Transverse colon (tissue), 4 donors: ENCODE measurements at places on chromosomes 11 and 22. TPM values are rescaled to one million over a fixed set of nuclear protein-coding genes. Genes with fewer than 3 reads are reported as not detected.

DNA sequence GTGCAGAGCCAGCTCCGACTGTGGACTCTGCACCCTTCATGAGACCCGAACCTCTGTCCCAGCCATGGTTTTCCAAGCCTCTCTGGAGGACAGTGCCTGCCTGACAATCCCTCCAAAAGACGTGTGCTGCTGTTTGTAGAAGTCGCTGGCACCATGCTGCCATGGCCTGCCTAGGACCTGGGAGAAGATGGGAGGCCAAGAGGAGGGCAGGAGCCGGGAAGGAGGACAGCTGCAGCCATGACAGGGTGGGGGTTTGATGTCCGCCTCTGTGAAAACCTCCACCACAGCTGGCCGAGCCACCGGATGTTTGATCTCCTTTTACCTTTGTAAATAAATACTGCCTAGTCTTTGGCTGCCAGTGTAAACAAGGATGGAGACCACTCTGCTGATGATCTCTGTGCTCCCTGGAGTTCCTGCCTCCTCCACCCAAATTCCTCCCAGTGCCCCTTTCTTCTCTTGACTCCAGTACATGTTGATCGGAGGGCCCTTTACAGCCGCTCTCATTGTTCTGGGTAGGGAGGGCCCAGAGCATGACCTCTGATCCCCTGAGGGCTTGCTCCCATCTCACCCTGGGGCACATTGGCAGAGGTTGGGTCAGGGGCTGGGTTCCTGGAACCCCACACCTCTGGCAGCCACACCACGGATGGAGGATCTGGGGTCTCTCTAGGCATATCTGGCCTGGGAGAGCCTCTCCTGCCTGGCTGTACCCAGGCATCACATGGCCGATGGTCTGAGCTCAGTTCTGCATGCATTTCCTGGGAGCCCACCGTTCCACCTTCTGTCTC is 66.9 kb downstream of the BCR start:
- DNase-seq = no peak

DNA sequence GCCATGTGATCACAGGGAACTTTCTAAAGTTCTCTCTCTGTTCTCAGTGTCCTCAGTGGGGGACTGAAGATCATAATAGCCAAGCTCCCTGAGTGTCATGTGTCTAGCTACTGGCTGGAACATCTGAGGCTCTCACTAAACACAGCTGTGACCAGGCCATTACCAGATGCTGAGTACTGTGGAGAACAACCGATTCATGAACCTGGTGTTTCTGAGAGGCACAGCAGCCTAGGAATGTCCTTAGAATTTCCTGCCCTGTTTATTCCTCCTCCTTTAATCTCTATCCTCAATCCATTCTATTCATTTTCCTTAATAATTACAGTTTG is 93.0 kb downstream of the ME3 start:
- no peak for DNase-seq

DNA sequence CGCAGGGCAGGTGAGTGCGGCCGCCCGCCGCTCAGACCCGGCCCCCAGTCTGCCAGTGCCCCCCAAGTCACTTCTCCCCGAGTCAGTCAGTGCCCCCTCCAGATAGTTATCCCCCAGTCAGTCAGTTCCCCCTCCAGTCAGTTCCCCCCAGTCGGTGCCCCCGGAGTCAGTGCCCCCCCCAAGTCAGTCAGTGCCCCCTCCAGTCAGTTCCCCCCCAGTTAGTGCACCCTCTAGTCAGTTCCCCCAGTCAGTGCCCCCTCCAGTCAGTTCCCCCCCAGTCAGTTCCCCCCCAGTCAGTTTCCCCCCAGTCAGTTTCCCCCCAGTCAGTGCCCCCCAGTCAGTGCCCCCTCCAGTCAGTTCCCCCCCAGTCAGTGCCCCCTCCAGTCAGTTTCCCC is 411 bp downstream of the PPP6R2 start:
- no peak for DNase-seq

- DNase-seq = no peak
Observed at GRCh38 chr11:121029813-121030445, 6.0 kb downstream of the TBCEL start.

- no peak for DNase-seq
Observed at GRCh38 chr11:61513143-61513765, 4.7 kb downstream of the LRRC10B start.

- DNase-seq = no peak
Observed at GRCh38 chr22:31211482-31211861, 626 bp upstream of the LIMK2 start.

DNA sequence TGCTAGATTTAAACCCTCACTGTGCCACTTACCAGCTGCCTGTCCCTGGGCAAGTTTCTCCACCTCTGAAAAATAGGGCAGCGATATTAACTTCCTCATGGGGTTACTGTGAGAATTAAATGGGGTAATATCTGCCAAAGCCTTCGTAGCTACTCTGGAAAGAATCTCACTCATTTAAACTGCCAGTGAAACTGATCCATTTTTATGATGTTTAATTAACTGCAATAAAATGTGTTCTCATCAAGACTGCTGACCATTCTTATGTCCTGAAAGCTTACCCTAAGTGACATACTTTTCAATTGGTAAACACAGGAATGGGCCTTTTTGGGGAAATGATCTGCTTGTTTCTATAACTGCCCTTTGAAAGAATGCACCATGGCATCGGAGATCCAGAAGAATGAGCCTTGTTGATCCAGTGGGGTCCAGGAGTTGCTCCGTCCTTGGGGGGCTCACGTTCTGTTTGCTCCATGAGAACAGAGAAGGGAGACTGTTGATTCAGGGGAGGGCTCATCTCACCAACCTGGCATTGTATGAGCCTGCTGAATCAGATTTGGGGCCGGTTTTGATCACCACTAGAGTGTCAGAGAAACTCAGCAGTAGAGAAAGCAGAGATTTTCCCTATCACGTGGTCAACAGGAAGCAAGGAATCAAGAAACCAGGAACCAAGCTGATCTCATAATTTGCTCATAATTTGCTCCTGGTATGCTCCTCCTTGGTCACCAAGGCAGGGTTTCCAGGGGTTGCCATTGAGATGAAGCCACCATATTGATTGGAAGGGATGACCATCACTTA is 7.0 kb upstream of the CCDC86 start:
- no peak for DNase-seq

- peak; percentile 86 for DNase-seq
Observed at GRCh38 chr11:46826310-46827044, 19.6 kb downstream of the CKAP5 start.

DNA sequence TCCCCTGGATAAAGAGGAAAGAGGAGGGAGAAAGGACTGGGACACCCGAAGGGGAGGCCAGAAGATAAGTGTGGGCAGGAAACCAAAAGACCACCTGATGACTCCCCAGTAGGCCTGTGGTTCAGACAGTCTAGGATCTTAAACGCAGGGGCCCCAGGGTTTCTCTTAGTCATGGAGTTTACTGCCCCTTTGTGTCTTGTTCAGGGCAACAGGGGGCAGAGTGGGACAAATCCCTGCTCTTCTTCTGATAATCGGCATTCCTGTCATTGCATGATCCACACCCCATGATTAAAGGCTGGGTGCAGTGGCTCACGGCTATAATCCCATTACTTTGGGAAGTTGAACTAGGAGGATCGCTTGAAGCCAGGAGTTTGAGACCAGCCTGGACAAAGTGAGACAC is 4.7 kb upstream of the TMPRSS13 start:
- no peak for DNase-seq

DNA sequence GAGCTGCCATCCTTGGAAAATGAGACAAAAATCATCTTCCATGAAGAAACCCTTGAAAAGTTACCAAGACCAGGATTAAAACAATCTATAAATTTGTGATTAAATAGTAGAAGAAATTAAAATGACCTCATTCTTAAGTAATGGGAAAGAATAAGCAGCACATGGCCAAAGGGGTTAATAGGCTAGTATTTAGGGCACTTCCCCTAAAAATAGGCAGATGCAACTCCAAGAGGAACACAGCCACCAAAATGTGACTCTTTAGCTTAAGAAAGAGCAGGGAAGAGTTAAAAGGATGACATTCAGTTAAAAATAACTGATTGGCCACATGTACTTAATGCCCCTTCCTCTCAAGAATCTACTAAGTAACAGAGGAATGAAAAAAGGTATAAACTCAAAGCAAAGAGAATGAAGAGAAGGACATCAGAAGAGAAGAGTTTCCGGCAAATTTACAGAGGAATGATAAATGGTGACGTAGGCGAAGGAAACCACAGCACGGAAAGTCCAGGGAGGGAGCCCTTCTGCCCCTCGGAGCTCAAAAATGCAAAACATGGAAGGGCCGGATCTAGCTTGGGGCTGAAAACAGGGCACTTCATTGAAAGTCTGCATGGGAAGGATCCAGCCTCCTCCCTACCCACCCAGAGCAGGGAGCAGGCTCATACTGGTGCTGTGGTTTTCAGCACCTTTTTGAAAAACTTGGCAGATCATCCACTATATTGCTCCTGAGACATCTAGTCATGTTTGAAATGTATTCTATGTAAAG is 17.8 kb downstream of the SCUBE2 start:
- DNase-seq = no peak

GRCh38 chr11:95897731-95898130 is 26.2 kb downstream of the MTMR2 start:
- no peak for DNase-seq

DNA sequence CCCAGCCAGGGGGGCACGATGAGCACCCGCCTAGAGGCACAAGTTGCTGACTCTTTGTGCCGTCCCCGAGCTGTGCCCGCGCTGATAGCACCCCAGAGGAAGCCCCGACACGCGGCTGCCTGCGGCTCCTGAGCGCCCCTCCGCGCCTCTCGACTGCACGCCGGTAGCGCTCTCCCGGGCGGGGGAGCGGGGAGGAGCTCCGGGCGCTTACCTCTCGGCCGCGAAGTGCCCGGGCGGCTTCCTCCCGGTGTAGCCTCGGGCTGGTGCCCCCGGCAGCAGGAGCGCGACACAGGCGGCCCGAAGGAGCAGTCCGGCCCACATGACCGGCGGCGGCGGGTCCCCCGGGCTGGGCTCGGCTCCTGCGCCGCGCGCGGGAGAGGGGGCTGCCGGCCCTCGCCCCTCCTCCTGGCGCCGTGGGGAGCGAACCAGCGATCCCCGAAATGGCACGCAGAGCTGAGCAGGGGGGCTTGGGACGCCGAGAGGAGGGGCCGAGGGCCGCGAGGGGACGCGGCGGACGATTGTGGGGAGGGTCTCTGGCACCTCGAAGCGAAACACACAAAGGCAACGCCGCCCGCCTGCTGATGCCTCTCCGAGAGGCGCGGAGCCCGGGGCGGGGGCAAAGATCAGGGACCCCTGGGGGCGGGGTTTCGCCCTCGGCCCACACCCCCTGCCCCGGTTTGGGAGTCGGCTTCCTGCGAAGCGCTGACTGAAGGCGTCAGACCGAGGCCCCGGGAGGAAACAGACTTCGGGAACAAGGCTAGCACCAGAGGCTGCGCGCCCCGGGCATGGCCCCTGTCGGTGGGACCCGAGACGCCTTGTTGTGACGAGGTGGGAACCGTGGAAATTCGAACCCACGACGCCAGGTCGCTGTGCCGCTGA is at the start of gene VWCE:
VWCE (minus strand) TSS at position 600 of the 879 bp plus-strand sequence; CDS start at position 321, 279 bp downstream.
- peak; percentile 38 for DNase-seq

- DNase-seq = peak; percentile 62
Observed at GRCh38 chr11:17208257-17208999, 642 bp upstream of the PIK3C2A start.

DNA sequence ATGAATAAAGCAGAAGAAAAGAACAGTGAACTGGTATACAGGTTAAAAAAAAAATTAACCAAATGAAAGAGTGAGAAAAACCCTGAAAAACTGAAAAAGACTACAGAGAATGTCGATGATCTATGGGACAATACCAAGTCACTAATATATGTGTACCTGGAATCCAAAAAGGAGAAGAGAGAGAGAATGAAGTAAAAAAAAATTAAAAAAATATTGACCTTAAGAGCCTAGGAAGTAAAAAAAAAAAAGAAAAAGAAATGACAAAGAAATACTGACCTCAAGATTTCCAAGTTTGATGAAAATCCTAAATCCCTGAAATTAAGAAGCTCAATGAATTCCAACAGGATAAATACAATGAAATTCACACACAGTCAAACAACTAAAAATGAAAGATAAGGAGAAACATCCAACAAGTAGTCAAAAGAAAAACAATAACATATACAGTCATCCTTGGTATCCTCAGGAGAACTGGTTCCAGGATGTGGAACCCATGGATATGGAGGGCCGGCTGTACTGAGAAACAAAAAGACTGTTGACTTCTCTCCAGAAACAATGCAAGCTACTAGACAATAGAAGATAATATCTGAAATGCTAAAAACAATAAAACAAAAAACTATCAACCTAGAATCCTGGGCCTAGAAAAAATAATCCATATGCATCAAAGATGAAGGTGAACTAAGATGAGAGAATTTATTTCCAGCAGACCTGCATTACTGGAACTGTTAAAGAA is 33.5 kb upstream of the SERPIND1 start:
- DNase-seq = no peak

DNA sequence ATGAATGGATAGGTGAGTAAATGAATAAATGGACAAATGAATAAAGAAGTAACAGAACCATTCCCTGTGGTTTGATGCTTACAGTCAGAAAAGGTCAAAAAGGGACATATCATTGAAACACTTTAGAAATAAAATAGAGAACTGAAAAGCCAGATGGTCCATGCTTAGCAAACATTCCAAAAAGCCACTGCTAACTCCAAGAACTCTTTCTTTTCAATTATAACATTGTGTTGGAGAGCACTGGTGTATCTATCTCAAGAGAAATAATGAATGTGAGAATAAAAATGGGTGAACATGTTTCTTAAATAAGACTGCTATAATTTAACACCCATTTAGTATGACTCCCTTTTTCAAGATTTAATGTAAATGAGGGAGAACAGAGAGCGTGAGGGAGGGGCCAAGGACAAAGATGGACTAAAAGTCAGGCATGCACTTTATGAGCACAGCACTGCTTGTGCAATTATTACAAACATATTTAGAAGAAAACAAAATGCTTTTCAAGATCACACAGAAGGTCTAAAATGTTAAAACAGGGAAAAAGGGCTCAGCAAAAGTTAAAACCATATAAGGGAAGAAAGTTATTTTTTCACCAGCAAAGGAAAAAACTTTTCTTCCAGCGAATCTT is 224.3 kb upstream of the PITPNB start:
- DNase-seq = no peak

DNA sequence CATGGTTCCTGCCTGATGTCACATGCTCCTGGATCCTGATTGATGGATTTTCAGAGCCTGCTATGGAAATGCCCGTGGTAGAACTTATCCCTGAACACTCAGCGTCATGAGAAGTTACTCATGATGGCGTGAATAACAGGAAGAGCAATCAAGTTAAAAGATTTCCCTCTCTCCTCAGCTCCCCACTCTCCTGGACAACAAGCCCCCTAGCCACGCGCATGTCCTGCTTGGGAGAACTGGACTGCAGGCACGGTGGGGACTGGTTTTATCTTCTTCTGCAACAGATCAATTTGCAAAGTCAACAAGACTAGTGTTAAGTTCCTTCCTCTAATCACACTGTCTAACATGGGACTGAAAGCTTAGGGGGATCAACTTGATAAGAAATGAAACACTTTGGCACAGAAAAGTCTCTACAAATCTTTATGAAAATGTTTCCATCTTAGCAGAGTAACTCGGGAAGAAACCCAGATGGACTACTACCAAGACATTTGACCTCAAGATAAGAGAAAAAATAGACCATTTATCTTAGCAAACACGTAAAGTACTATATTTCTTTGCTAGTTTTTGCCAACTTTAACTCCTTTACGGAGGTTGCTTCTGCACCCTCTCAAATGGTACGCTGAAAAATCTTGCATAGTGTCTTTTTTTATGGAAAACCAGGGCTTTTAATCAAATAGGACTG is 27.6 kb downstream of the POU2AF1 start:
- DNase-seq = no peak

The TMEM45B gene
- total RNA-seq = 192 TPM

The GAL3ST1 gene
- 5.6 TPM for total RNA-seq

The TMEM86A gene
- total RNA-seq = 2.7 TPM
